ENCODE measurements at places on chromosomes 7 and 10.

DNA sequence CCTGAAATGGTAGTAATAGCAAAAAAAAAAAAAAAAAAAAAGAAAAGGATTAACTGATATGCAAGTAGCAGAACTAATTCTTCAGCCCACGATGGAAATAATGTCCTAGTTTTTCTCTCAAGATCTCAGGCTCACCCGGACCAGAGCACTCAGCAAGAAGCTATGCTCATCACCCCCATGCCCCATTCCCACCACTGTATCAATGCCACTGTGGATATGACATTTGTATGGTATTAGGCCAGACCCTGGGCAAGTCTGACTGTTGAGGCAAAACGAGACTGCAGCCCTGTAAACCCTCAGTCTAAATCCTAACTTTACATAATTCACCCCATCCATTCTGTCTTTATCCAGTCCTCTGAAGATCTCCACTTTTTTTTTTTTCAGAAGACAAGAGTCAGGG lies 186.1 kb upstream of the KLF14 start:
- peak; percentile 25 for DNase-seq

DNA sequence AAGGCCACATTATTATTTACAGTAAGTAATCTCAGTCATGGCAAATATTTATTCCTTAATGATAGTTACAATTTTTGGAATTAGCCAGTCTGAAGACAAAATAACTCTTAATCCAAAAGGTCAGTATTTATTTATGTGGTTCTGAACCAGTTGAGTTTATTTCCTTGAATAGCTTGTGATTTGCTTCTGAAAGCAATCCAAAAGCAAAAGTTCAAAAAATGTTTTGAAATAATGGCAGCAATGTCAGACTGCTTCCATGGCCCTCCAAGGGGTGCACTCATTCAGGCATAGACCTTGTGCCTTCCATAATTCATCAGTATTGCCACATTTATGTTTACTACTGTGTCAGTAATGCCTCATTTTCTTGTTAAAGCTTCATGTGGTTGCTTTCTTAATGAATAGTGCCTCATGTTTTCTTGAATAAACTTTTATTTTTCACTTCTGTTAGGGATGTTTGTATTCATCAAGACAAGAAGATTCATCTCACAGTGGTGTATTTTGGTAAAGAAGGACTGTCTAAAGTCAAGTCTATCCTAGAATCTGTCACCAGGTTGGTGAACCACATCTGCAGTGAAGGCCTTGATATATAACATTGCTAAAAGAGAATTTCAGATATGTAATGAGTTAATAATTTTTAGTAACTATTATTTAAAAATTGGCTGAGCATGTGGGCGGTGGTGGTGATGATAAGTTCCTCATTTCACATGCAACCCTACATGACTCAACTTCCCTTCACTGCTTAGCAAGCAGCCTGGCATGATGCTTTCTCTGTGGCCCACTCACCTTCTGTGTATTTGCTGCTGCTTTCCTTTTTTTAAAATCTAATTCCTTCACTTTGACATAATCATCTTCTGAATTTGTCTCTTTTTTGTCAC lies 22.0 kb downstream of the CSGALNACT2 start:
- peak; percentile 58 for DNase-seq

DNA sequence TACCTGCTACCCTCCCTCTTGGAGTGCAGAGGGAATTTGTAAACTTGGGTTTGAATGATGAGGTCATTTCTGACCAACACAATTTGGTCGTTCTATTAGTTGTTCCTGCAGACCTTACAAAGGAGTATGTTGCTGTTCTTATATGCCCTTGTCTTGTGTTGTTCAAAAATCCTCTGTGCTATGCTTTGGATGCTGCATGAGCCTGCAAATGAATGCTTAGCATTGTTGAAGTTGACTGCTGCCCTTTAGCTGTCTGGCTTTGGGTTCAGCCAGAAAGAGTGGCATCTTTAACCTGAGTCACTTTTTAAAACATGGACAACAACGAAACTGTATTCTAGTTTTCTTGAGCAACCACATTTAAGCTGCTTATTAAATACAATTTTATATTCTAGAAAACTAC lies 80.3 kb downstream of the SND1 start:
- no peak for DNase-seq

GRCh38 chr7:33640741-33641140 lies 264.6 kb upstream of the BMPER start:
- DNase-seq: no peak

- no peak for DNase-seq
Measured at GRCh38 chr7:68015122-68015977, 1018.7 kb downstream of the TYW1 start.

- DNase-seq: no peak
Measured at GRCh38 chr10:61612009-61612408, 50.7 kb upstream of the CABCOCO1 start.

DNA sequence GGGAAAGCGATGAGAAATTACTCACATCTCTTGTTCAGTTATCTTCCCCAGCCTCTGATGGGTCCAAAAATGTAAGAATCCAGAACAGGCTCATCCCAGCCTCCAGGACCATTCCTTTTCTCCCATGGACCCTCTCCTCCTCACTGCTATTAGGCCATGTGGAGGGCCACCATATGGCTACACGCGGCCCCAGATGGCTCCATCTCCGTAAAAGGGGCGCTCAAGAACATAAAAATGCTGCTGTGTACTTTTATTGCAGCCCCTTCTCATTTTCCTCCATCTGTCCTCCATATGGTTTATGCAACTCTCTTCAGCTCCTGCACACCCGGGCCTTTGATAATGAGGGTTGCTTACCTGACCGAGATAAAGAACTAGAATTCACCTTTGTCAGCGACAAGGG lies 166.2 kb downstream of the RAPGEF5 start:
- DNase-seq: no peak

GRCh38 chr7:101428093-101428866 lies 65.6 kb downstream of the COL26A1 start:
- no peak for DNase-seq

DNA sequence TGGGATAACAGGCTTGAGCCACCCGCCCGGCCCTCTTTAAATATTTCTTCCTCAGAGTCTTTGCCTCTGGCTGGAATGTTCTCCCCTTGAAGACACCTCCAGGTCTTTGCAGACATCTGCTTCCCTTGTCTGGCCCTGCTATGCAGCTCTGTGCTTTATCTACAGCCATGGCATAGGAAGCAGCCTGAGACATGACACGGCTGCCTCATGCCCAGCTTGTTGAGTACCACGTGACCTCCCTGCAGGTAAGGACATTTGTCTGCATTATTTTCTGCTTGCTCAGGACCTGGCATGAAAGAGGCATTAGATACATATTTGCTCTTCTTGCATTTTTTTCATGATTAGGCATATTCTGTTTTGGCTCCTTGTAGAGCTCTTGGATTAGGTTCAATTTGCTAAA lies 113.8 kb upstream of the KLF6 start:
- DNase-seq: no peak

GRCh38 chr7:153454306-153454705 lies 597.9 kb upstream of the DPP6 start:
- no peak for DNase-seq

- no peak for DNase-seq
Measured at GRCh38 chr7:31000161-31000693, 36.5 kb downstream of the GHRHR start.

DNA sequence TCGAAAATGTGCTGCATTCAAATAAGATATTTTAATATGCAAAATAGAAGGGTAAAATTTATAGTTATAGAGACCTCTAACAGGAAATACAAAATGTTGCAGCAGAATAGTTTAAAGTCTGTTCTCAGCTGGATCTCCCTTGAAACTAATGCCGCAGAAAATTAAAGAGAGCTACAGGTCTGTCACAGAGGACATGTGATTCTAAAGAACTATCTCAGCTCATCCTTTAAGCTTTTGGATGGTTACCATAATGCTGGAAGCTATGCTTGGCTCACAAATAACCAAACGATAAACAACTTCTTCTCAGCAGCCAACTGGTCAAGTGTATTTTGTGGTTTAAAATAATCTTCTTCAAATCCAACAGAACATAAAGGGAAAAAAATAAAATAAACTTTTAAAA lies 353.0 kb downstream of the PARD3 start:
- no peak for DNase-seq
